Activated naive CD4-positive, alpha-beta T cell treated with anti-CD3 and anti-CD28 coated beads, Interleukin-2, amount 50 U/mL, for 16 hours (primary cell): ENCODE measurements at places on chromosomes 11 and 22.

DNA sequence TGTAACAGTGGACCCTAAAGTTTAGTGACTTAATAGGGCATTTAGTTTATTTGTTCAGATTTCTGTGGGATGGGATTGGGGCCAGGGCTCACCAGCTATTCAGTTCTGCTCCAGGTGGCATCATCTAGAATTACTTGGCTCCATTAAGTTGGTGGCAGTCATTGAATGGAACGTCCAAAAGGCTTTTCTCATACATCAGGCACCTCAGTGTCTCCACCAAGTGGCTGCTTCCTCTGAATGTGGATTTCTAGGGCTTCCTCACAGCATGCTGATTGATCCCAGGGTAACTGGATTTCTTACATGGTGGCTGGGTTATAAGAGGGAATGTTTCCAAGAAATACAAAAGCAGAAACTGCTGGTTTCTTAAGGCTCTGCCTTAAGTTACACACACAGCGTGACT, 34.7 kb downstream of the USP47 start:
- DNase-seq: no peak

GRCh38 chr11:108984523-108984922, 319.7 kb downstream of the DDX10 start:
- DNase-seq: no peak

GRCh38 chr11:8763070-8763685, 80.6 kb downstream of the RPL27A start:
- DNase-seq: no peak

DNA sequence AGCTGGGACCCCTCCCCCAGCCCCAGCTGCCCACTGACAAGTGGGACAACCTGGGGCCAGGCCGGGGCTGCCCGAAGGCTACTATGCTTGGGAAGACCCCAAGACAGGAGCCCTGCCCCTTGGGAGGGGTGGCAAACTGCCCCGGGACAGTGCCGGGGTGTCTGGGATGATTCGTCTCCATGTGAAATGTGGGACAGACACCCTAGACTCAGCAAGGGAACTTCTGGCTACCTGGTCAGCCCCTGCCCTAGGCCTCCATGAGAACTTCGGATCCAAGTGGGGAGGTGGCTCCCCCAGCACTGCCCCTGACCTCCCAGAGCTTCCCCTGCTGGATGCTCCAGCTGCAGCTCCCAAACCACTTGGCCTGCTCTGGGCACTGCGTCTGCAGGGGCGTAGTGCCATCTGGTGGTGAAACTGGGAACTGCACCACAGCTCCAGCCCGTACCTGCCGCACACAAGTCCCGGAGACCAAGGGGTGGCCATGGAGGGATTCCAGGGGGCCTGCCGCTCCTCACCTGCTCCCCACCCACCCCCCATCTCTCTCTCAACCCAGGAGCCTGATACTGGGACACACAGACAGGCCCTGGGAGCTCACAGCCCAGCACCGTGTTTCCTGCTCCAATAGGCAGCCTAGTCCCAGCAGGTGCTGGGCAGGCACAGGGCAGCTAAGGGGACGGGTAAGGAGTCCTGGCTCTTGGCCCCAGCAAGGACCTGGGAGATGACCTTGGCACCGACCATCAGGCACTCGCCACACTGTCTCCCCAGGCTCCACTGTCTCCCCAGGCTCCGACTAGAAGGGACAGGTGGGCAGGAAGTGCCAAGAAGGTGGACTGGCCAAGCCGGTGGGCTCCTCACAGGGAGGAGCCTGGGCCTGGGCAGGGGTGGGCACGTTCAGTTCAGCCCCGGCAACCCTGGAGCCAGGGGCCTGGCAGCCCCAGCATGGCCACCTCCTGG, 194.1 kb downstream of the IGLL1 start:
- peak; percentile 81 for DNase-seq

DNA sequence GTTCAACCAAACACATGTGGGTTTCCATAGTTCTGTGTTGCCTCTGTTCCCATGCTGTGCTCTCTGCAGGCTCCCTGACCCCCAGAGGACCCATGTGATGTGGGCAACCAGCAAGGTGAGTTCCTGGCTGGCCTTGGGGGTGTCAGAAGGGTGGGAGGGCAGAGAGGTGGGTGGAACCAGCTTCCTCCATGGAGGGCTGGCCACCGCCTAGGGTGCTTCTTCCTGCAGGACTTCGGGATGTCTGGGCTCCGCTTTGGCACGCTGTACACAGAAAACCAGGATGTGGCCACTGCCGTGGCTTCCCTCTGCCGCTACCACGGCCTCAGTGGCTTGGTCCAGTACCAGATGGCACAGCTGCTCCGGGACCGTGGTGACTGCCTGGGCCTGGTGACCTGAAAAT, 14.5 kb upstream of the EXT2 start:
- no peak for DNase-seq

DNA sequence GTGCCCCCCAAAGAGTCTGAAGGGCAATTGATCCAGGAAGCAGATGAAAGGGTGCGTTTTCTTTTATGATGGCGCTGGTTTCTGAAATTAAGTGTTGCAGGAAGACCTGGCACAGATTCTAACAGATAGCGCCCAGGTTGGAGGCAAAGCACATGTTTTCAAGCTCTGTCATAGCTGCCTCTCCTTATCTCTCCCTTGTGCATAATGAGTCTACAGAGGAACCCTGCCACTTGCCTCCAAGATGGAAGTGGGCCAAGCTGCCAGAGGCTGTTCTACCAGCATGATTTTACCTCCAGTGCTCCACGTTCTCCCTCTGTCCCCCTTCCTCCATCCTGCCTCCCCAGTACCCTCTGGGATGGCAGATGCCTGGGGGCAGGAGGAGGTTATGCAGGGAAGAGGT, 30.0 kb upstream of the TLCD5 start:
- no peak for DNase-seq

DNA sequence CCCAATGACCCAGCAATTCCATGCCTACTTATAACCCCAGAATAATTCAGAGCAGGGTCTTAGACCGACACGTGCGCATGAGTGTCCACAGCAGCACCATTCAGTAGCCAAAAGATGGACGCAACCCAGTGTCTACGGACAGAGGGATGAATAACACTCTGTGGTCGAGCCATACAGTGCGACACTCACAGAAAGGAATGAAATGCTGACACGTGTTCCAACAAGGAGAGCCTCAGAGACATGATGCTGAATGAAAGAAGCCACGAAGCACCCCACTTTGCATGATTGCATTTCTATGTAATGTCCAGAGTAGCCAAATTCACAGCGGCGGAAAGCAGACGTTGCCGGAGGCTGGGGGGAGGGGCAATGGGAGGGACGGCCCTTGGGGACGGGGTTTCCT, 134.4 kb downstream of the CTTN start:
- DNase-seq: no peak

GRCh38 chr11:64359712-64360445, 917 bp downstream of the RPS6KA4 start:
- no peak for DNase-seq

DNA sequence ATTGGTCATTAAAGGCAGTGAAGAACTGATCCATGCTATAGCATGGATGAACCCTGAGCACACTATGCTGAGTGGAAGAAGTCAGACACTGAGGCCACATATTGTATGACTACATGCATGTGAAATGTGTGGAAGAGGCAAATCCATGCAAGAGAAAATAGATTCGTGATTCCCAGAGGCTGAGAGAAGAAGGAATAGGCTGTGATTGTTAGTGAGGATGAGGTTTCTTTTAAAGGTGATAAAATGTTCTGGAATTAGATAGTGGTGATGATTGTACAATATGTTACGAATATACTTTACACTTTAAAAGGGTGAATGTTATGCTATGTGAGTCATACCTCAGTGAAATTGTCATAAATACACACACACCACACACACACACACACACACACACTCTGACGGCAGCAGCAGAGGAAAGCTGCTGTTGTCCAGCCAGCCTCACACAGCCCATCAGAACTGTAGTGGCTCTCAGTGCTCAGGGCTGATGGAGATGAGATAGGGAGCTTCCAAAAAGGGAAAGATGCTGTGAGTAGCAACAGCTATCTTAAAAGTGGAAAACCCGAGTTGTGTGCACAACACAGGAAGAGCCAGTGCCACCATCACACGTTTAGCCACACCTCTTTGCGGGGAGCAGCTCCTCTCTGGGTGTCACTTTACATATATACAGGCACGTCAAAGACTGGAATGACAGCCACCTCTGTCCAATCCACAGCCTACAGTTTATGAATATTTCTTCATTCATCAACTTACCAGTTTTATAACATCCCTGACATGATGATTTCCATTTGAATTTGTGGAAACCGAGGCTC, 153.0 kb downstream of the SPATA19 start:
- no peak for DNase-seq

DNA sequence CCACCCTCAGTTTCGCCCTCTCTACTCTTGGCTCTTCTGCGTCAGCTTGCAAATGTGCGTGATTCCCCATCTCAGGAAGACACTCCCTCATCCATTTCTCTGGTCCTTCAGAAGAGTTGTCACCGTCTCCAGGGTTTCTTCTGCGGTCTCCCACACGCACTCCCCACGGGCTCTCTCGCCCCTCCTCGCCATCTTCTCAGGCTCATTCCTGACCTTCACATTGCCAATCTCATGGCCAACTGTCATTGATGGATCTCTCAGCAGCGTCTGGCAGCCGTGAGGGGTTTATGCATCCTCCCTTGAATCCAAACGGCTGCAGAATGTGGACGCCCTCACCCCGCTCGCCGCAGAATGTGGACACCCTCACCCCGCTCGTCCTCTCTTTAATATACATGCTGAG, 10.5 kb downstream of the SYNGR1 start:
- no peak for DNase-seq

- DNase-seq: no peak
Measured at GRCh38 chr11:105321696-105322095, 182.1 kb upstream of the CARD18 start.

GRCh38 chr11:79308429-79308828, 132.4 kb downstream of the TENM4 start:
- DNase-seq: no peak

DNA sequence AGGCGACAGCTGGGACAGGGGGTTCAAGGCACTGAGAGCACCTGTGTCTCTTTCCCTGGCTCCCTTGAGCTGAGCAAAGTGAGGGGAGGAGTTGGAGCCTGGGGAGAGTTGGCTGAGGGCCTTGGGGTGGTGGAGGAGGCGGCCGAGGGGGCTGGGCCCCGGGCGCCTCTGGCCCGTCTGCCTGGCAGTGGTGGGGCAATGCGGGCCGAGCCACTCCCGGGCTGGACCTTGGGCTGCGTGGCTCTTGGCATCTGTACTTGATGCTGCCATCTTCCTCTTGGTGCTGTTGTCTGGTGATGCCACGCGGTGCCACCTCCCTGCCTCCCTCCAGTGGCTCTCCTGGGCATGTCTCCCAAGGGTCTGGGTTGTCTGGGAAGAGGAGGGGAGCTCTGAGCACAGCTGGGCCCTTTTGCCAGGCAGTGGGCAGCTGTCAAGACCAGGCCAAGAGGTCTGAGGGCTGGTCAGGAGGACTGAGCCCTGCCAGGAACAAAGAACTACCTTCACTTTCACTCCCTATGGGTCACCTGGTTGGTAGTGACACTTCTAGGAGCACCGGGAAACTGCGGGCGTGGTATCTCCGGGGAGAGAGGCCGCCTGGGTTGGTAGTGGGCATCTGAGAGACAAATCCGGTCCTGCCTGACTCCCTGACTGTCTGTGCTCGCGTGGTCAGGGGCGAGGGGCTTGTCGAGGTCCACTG, 1.3 kb downstream of the GRIK4 start:
- DNase-seq: no peak

GRCh38 chr11:19800714-19801519, 88.3 kb downstream of the NAV2 start:
- DNase-seq: no peak

DNA sequence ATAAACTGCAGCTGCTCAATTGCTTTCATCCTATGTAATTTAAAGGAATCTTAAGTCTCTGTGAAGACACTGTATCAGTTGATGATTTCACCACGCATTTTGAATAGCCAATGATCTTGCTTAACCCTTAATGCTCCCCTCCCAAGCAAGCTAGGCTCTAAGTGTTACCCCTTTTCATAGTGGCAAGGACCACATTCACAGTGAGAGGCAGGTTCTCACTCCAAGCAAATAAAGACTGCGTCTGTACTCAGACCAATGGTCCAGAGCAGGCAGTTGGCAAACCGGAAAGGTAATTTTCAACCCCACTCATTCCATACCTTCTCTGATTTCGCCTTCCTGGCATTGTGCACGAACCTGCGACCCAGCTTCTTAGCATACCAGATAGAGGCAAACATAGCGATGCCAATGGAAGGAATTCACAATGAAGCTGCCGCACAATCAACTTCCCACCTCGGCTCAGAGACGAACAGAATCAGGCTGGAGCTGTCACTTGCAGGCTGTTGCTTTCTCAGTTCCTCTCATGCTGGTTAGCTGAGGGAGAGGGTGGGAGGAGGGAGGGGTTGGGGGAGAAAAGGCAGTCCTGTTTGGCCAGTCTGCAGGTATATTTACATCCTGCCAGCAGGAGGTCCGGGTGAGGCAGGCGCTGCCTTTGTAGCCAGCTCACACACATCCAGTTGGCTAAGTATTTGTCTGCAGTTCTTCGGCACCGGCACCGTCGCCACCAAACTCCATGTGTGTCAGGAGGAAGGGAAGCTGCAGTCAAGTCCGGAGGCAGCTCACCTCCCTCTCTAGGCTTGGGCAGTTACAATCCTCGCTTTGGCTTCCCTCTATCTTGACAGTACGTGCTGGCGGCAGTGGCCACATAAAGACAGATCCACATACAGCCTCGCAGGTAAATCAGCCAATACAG, 1151.2 kb upstream of the CCDC90B start:
- no peak for DNase-seq

DNA sequence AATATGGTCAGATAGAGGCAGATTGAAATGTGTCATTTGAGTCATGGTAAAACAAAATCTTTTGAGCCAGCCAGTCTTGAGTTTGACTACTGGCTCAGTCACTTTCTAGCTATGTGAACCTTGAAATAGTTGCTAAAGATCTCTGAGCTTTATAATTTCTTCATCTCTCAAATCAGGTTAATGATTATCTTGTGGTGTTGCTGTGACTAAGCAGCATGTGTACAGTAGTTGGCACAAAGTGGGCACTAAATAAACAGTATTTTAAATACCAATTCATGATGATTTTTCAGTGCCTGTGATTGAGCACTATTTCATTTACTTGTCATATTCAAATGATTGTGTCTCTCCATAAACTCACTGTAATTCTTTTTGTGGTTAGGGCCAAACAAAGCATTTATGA, 70.8 kb downstream of the RAB38 start:
- no peak for DNase-seq

DNA sequence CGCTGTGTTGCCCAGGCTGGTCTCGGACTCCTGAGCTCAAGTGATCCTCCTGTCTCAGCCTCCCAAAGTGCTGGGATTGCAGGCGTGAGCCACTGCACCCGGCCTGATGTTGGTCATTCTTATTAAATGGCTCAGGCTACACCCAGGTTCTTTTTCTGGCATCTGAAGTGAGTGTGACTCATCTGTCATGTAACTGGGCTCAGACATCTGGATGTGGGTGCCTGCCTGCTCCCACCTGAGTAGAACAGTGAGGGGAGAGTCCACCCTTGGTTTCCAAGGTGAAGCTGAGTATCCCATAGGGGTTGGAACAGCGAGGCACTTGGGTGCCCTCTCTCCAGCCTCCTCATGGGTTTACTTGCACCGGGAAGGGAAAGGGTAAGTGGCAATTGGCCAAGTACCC, 36.7 kb upstream of the EIF3D start:
- no peak for DNase-seq

GRCh38 chr11:47004595-47005033, 68.1 kb downstream of the CSTPP1 start:
- no peak for DNase-seq

GRCh38 chr11:45209891-45210699, 63.7 kb downstream of the PRDM11 start:
- DNase-seq: no peak
